Uterus (tissue), 4 donors: ENCODE measurements at places on chromosomes 5 and 9. TPM values are rescaled to one million over a fixed set of nuclear protein-coding genes. Genes with fewer than 3 reads are reported as not detected.

C5orf58 gene
- not detected for total RNA-seq

PCDHA7 gene
- 24.6 TPM for total RNA-seq

OCLN gene
- total RNA-seq, result 11.5 TPM

GDA gene
- not detected for total RNA-seq

GBGT1 gene
- 3.5 TPM for total RNA-seq

PCDHB6 gene
- 4.2 TPM for total RNA-seq

RXRA gene
- 84.6 TPM for total RNA-seq

PPP2CA gene
- total RNA-seq, result 253 TPM

DMRT3 gene
- total RNA-seq, result not detected

FGFR4 gene
- 18.8 TPM for total RNA-seq

- no peak overlapping the region for H3K4me3 ChIP-seq
- no peaks in the 10 kb centered on the region for H3K36me3 ChIP-seq
- peaks cover 10% of the 10 kb centered on the region for H3K4me1 ChIP-seq
- H3K27ac ChIP-seq, result peak overlapping the region; percentile 27
- H3K27me3 ChIP-seq, result no peaks in the 10 kb centered on the region
Measured at GRCh38 chr5:154193283-154193682, 2.8 kb downstream of the GALNT10 start.

GRCh38 chr9:116499986-116500871 lies 186.9 kb upstream of the TRIM32 start:
- no peaks in the 10 kb centered on the region for H3K36me3 ChIP-seq
- no peak overlapping the region for H3K27ac ChIP-seq
- no peaks in the 10 kb centered on the region for H3K4me1 ChIP-seq
- H3K27me3 ChIP-seq, result no peaks in the 10 kb centered on the region
- no peak for DNase-seq
- no peak overlapping the region for H3K4me3 ChIP-seq

DNA sequence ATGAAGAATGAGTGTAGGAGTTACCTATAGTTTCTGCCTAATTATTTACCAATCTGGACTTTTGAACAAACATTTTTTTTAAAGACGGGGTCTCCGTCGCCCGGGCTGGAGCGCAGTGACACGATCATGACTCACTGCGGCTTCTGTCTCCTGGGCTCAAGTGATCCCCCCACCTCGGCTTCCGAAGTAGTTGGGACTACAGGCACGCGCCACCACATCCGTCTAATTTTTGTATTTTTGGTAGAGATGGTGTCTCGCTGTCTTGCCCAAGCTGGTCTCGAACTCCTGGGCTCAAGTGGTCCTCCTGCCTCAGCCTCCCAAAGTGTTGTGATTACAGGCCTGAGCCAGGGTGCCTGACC lies 1.5 kb downstream of the CTNNA1 start:
- H3K27ac ChIP-seq, result peak overlapping the region; percentile 98
- DNase-seq, result no peak
- peak overlapping the region; percentile 87 for H3K4me3 ChIP-seq
- H3K4me1 ChIP-seq, result peaks cover 14% of the 10 kb centered on the region

DNA sequence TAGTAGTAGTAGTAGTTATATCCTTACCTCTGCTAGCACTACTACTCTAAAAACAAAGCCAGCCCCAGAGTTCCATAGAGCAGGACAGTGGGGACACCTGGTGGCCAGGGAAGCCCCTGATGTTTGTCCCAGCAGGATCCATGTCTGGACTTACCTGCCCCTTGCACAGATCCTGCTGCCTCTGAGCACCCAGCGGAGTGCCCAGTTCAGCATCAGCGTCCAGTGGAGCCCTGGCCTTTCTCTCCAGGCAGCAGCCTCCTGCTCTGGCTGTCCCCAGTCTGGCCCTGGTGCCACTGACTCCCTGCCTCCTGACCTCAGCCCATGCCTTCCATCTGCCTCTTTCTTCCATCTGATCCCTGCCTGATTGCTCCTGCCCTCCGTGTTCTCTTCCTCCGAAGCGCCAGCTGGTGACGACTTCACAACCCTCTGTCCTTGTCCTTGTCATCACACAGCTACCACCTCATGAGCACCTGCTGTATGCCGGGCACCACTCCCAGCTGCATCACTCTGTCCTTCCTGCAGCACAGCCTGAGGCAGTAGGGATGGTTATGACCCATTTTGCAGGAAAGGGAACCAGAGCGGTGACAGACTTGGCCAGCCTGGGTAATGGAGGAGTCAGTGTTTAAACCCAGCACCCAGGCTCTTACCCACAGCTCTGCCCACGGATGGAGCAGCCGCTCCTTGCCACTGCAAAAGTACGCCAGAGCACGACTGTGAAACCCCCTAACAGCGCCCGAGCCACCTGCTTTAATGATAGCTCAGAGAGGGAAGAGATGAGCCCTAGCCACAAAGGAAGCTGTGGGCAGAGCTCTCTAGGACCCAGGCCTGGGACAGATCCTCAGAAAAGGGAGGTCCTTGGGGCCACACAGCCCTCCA lies 11.5 kb downstream of the SARDH start:
- no peaks in the 10 kb centered on the region for H3K4me1 ChIP-seq
- H3K27ac ChIP-seq, result no peak overlapping the region
- no peaks in the 10 kb centered on the region for H3K36me3 ChIP-seq
- peak; percentile 61 for DNase-seq
- no peak overlapping the region for H3K4me3 ChIP-seq

- no peaks in the 10 kb centered on the region for H3K27me3 ChIP-seq
- H3K36me3 ChIP-seq, result no peaks in the 10 kb centered on the region
- no peak overlapping the region for H3K4me3 ChIP-seq
- DNase-seq, result no peak
- no peak overlapping the region for H3K27ac ChIP-seq
- H3K4me1 ChIP-seq, result no peaks in the 10 kb centered on the region
Measured at GRCh38 chr9:36451949-36452348, 51.9 kb upstream of the RNF38 start.

- H3K36me3 ChIP-seq, result no peaks in the 10 kb centered on the region
- no peak for DNase-seq
- H3K4me1 ChIP-seq, result no peaks in the 10 kb centered on the region
- no peak overlapping the region for H3K27ac ChIP-seq
Measured at GRCh38 chr9:97774673-97775072, 77.5 kb upstream of the XPA start.

DNA sequence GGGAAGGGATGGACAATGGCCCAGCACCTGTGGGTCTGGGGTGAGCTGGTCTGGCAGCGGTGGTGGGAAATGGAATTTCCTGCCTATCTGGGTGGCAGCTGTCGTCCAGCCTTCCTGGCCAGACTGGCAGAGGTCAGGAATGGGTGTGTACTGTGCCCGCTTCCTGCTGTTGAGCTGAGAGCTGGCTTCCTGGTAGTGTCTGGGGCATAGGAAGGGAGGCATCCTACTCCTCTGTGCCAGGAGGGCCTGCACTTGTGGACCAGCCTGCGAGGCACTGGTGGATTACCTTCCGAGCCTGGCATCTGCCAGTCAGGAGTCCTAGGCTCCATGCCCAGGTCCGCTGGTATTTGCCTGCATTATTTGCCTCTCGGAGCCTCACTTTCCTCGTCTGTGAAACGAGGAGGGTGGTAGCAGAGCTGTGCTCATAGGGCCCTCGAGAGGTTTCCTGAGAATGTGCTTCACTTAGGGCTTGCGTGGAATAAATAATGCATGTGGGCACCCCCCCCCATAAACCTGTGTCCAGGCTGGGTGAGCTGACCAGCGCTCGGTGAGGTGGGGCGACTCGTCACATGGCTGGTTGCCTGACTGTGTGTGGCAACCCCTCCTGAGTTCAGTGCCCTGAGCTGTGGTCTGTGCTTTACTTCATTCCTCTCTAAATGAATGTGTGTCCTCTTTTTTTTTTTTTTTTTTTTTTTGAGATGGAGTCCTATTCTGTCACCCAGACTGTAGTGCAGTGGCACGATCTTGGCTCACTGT lies 47.7 kb downstream of the HMCN2 start:
- H3K27ac ChIP-seq, result no peak overlapping the region
- H3K4me3 ChIP-seq, result no peak overlapping the region
- H3K4me1 ChIP-seq, result peaks cover 6% of the 10 kb centered on the region
- H3K36me3 ChIP-seq, result no peaks in the 10 kb centered on the region

- H3K4me3 ChIP-seq, result no peak overlapping the region
- DNase-seq, result no peak
- H3K4me1 ChIP-seq, result no peaks in the 10 kb centered on the region
- H3K36me3 ChIP-seq, result no peaks in the 10 kb centered on the region
- no peaks in the 10 kb centered on the region for H3K27me3 ChIP-seq
Measured at GRCh38 chr5:4781299-4781698, 358.8 kb upstream of the ADAMTS16 start.

- H3K27ac ChIP-seq, result no peak overlapping the region
- H3K4me1 ChIP-seq, result no peaks in the 10 kb centered on the region
- no peaks in the 10 kb centered on the region for H3K27me3 ChIP-seq
- H3K36me3 ChIP-seq, result no peaks in the 10 kb centered on the region
- no peak for DNase-seq
Measured at GRCh38 chr9:105218673-105219072, 25.8 kb upstream of the SLC44A1 start.

DNA sequence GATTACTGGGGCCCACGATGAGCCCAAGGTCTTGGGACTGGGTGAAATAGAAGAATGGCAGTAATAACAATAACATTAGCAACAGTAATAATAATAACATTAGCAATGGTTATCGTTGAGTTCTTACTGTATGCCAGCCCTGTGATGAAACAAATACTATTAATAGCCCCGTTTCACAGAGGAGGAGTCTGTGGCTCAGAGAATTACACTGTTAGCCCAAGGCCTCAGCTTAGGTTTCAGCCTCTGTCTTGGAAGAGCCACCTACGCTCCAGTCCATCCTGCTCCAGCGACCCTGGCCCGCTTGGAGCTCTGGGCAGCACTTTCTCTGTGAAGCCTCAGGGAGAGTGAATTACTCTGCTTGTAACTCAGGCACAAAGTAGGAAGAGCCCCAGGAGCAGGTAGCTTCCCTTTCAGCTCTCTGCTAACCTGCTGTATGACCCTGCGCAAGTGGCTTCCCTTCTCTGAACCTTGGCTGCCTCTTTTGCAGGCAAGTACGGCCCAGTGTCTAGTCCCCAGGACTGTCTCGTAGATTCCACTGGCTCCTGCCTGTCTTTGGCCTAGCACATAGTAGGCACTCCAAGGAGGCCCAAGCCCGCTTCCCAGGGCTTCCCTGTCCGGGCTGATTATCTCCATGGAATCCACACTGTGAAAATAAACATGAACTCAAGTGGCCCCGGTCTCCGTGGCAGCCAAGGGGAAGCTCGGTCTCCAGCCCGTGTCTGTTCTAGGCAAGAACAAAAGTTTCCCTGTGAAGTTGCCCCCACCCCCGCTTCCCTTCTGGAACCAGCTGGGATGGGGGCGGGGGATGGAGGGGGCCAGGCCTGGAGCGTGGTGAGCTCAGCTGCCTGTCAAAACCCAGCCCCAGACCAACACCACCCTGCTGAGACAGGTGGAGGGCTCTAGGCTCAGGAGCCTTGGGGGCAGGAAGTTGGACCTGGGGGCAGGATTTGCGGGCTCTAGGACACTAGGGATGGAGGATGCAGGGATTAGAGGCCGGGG lies 26.2 kb upstream of the LMX1B start:
- H3K4me1 ChIP-seq, result no peaks in the 10 kb centered on the region
- no peak overlapping the region for H3K4me3 ChIP-seq
- peak; percentile 26 for DNase-seq
- H3K27ac ChIP-seq, result no peak overlapping the region

DNA sequence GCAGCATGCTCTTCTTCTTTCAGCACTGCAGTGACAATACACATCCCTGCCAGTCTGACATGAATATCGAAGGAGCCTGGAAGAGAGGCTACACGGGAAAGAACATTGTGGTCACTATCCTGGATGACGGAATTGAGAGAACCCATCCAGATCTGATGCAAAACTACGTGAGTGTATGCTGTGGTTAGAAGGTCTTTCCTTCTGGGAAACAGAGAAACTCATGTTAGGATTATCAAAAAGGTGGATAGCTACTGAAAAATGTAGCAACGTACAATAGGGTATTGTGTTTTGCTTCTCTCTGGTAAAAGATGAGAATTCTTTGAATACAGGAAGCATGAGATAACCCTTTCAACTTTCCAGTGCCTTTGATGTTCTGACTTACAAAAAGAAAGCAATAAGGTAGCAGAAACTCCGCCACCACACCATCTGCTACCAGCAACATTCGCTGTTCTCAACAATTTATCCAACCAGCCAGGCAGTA lies 133.3 kb downstream of the PCSK5 start:
- H3K36me3 ChIP-seq, result no peaks in the 10 kb centered on the region
- no peaks in the 10 kb centered on the region for H3K27me3 ChIP-seq
- no peaks in the 10 kb centered on the region for H3K4me1 ChIP-seq
- no peak overlapping the region for H3K27ac ChIP-seq
- DNase-seq, result no peak

DNA sequence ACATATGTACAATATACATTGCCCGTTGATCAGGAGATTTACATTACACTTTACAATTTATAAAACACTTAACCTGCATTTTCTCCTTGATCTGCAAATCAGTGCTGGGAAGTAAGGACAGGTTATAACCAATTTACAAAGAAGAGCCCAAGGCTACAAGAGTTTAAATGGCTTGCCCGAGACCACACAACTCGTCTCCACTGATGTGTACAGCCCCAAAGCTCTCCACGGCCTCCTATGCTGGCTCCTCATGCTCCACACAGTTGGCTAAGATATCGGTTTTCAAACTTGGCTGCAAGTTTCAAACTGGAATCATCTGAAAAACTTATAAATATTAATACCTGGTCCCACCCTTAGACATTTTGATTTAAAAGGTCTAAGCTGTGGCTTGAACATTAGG lies 10.3 kb downstream of the ACTL7B start:
- H3K27me3 ChIP-seq, result no peaks in the 10 kb centered on the region
- H3K4me3 ChIP-seq, result no peak overlapping the region

GRCh38 chr5:102927007-102927406 lies 171.9 kb downstream of the PAM start:
- H3K27ac ChIP-seq, result no peak overlapping the region
- H3K4me3 ChIP-seq, result no peak overlapping the region
- no peaks in the 10 kb centered on the region for H3K36me3 ChIP-seq
- no peaks in the 10 kb centered on the region for H3K4me1 ChIP-seq
- no peak for DNase-seq

- no peak for DNase-seq
- H3K27ac ChIP-seq, result peak overlapping the region; percentile 23
- no peaks in the 10 kb centered on the region for H3K4me1 ChIP-seq
- H3K36me3 ChIP-seq, result no peaks in the 10 kb centered on the region
- no peaks in the 10 kb centered on the region for H3K27me3 ChIP-seq
Measured at GRCh38 chr9:83469722-83470121, 68.5 kb downstream of the FRMD3 start.

DNA sequence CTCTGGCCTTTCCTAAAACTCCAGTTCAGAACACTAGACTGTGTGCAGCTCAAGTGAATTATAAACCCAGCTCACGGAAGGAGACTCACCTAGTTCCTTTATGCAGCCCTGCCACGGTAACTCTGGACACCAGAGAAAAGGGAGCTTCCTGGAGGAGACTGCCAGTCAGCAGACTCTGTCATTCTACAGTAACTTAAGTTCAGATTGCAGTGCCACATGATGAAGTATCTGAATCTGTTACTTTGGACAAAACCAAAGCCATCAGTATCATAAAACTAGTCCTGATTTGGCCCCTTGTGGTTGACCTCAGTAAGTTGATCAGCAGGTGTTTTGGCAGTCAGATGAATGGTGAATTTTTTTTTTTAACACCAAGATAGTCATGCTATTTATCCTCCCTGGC lies 2.7 kb downstream of the MTRR start:
- H3K4me3 ChIP-seq, result no peak overlapping the region
- no peak for DNase-seq
- peaks cover 9% of the 10 kb centered on the region for H3K4me1 ChIP-seq
- H3K27ac ChIP-seq, result no peak overlapping the region
- no peaks in the 10 kb centered on the region for H3K36me3 ChIP-seq
- no peaks in the 10 kb centered on the region for H3K27me3 ChIP-seq

GRCh38 chr5:56317923-56318561 lies 84.9 kb upstream of the ANKRD55 start:
- no peaks in the 10 kb centered on the region for H3K36me3 ChIP-seq
- no peak overlapping the region for H3K4me3 ChIP-seq
- H3K27me3 ChIP-seq, result no peaks in the 10 kb centered on the region
- H3K27ac ChIP-seq, result no peak overlapping the region

- no peak for DNase-seq
- H3K27me3 ChIP-seq, result no peaks in the 10 kb centered on the region
- H3K27ac ChIP-seq, result no peak overlapping the region
Measured at GRCh38 chr5:146461319-146461718, 14.2 kb downstream of the TCERG1 start.
